ENCODE measurements at places on chromosomes 11 and 22.
A peak's percentile ranks its signal among the peaks of the same experiment; 100 is the strongest.

DNA sequence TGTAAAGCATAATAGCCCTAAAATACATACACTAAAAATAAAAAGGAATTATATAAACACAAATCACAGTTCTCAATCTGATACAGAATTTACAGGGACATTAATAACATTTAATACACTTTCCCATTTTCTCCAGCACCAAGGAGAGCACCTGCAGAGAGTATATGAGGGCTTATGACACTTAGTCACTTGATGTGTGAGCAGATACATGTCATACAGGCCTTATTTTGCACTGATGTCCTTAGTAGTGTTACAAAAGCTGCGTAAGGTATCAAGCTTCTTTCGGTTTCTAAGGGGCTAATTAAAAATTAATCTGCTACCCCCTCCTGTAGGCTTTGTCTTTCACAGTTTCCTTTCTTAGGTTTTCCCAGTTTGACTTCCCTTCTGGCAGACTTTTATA, 61.3 kb downstream of the TRIM44 start:
- no peak for DNase-seq

GRCh38 chr11:109062445-109062844, 359.5 kb upstream of the C11orf87 start:
- peak; percentile 42 for DNase-seq

DNA sequence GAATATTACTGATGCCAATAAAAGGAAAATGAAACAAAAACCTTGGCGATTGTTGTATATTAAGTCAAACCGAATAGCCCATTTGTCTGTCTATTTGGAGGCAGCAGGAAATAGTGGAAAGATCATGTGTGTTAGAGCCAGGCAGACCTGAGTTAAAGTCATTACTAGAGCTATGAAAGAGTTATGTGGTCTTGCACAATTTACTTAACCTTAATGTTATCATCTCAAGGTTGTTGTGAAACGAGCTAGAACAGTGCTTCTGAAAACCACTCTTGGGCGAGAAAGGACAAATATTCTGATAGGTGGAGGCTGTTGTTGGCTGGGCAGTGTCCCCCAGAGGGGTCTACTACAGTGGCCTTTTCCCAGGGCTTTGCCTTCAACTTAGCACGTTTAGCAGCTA, 60.0 kb upstream of the NUP160 start:
- DNase-seq, result peak; percentile 23

GRCh38 chr11:36247493-36247892, 41.7 kb downstream of the COMMD9 start:
- no peak for DNase-seq

DNA sequence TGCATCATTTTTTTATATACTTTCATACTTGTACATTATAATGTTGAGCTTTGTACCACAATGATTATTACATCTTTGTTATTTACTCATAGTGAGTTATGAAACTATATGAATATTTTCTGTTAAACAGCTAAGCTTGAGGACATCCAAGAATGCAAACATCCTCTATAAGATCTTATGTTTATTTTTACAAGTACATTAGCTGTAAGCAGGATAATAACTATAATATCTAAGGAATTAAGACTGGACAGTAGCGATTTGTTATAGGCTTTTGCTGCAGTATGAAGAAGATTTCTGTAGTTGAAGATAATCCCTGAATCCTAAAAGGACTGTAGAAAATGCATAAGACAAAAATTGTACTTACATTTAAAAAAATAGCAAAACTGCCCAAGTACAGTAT, 176.0 kb downstream of the METTL15 start:
- no peak for DNase-seq

GRCh38 chr11:110907629-110908028, 195.4 kb upstream of the ARHGAP20 start:
- peak; percentile 71 for DNase-seq

DNA sequence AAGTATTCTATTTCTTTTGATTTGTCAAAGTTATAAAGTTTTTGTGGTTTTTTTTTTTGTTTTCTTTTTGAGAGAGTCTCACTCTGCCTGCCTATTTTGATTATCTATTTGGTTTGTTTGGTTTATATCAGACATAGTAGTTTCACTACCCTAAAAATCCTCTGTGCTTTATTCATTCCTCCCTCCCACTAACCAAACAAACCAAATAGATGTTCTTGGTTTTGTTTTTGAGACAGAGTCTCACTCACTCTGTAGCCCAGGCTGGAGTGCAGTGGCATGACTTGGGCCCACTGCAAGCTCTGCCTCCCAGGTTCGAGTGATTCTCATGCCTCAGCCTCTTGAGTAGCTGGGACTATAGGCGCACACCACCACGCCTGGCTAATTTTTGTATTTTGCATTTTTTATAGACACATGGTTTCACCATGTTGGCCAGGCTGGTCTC, 67.9 kb downstream of the ENTHD1 start:
- no peak for DNase-seq

GRCh38 chr11:67648796-67649613, 1.5 kb downstream of the ACY3 start:
- no peak for DNase-seq

- DNase-seq, result peak; percentile 88
Observed at GRCh38 chr11:77381729-77382665, 80.5 kb upstream of the GDPD4 start.

GRCh38 chr11:68925611-68926010, 21.9 kb downstream of the IGHMBP2 start:
- no peak for DNase-seq

DNA sequence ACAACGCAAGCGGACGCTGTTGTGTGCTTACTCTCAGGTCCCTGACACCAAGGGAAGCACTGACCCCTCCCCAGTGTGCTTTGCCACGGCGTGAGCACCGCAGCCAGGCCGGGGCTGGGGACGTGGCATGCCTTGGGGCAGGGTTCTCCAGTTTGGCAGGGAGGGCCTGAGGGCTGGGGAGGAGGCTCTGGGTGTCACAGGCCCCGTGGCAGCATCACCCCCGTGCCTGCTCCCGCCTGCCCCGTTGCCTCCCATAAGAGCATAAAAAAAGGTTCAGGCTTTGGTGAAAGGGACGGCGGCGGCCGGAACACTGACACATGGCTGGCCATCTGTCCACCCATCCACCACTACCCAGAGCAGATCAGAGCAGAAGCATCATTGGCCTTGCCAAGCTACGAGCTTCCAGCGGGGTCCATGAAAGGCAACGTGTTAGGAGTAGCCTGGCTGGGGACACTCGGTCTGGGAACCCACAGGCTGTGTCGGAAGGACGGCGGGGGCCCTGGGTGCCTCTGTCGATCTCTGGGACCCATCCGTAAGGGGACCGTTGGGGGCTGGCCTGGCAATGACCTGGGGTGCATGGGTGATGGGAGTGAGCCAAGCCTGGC, 183.0 kb downstream of the IGLL1 start:
- DNase-seq, result no peak

DNA sequence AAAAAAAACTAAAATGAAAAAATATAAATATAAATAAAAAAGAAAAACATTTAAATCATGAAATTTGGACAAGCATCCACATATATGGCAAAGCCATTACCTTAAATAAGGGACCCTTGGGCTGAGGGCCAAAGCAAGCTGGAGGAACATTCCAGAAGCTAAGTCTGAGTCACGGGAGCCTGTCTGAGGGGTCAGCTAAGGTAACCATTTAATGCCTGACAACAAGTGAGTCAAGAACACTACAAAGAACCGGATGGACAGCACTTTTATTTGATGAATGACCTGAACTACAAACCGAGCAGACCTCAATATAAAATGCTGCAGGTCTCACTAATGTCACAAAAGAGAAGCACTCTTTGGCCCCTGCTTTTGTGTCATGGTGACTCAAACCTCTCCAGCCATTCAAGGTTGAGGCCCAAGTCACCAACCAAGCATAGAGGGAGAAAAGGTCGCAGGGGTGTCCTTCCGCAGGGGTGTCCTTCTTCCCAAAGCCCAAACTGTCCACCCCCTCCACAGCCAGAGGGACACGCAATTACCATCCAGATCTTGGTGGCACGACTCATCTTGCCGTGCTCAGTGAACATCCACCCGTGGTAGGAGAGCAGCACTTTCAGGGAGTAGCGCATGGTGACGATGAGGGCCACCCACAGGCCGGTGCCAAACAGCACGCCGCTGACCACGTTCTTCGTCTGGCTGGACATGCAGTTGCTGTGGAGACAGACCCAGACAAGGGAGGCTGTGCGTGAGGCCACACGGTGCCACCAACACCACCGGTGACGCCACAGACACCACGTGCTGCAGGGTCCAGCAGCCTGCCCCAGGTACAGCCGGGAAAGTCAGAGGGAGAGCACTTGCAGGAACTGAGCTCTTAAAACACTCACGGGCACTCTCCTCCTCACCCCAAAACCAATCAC, 34.5 kb downstream of the CPT1A start:
- DNase-seq, result peak; percentile 69

DNA sequence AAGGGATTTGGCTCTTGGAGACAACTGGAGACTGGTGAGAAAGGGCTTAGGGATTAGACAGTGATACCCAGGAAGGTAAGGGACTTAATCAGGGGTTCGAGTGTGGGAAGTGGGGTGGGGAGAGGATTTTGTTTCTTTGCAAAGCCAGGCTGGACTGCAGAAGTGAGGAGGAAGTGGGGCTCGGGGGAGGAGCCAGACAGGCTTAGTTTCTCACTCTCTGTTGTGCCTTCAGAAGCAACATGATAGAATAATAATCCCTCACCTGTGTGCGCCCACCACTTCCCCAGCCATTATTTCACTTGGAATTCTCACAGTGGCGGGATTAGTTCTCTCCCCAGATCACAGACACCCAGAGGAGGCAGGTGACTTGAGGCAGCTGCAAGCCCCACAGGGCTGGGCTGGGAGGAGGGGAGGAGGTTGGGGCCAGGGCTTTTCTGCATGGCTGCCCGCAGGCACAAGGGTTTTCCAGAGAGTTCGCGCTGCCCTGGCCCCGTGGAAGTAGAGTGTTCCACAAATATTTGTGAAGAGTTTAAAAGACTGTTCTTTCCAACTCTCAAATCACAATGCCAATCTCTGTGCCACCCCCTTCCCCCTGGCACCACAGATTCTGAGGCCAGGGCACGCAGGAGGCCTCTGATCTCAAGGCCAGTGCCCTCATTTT, 4.0 kb upstream of the SEC14L2 start:
- no peak for DNase-seq

DNA sequence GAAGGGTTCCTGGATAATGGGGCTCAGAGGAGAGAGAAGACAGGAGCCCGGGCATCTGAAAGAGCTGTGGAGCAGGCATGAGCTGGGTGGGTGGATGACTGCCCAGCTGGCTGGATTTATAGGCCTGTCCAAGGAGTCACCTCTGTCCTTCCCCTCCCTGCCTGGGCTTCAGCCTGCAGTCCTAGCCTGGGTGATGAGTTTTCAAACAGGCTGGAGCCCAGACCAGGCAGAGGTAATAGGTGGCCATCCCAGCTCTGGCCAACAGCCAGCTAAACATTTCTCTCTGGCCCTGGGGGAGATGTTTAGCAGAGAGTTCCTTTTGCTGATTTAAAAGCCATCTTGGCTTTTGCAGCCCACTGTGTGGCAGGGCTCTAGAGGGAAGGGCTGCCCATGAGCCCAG, 5.4 kb downstream of the C11orf96 start:
- DNase-seq, result no peak

- DNase-seq, result no peak
Observed at GRCh38 chr11:126655807-126656128, 300.3 kb downstream of the ST3GAL4 start.

GRCh38 chr11:125569915-125570621, 791 bp downstream of the EI24 start:
- DNase-seq, result no peak

DNA sequence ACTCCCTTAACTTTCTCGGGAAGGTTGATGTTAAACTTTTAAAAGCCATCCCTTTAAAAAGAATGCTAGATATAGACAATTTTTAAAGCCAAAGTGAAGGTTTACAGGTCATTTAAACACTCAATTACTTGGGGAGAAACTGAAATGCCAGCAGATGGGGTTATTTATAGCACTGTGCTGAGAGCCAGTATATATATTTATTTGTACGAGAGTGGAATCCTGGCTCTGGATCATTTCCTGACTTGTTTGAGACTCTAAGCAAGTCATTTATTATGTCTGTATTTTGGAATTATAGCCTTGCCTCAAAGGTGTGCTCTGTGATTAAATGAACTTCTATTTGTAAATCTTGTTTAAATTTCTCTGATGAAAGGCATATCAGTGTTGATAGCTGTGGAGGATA, 6.8 kb upstream of the ZBED5 start:
- no peak for DNase-seq

DNA sequence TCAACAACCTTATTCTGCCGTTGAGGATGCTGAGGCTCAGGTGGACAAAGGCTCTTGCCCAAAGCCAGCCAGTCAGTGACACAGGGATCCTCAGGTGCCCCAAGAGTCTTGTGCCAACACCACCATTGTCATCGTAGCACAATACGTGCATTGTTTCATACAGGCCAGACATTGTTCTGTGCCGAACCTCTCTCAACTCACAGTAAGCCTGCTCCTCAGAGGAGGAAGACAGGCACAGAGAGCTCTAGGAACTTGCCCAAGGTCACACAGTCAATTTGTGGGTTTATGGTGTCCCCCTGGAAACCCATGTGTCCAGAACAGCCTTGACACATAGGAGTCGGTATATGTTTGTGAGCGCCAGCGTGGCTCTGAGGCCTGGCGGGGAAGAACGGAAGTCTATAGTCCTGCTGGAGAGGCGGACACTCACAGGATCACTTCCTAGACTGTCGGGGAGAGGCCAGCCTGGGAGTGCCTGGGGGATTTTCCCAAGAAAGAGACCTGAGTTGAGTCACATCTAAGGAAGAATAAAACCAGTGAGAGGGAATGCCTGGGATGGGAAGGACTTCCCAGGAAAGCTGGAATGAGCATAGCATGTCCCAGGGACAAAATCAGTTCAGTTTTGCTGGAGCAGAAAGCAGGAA, 20.2 kb downstream of the LIF start:
- DNase-seq, result no peak

DNA sequence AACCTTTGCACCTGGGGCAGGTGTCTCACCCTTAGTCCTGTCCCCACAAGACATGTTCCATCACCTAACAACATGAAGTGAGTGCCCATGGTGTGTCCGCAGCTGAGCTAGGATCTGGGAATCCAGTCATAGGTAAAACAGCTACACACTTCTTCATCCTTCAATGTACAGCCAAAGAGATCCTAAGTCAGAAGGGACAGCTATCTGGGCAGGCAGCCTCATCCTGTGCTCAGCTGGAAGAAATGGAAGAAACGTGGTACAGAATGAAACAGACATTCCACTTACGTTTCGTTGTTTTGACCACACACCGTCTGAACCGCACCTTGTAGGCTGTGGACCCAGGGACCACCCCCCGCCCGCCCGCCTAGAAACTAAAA, 30.8 kb downstream of the PDGFB start:
- no peak for DNase-seq
